AG09309 (cell line): ENCODE measurements at places on chromosomes 12 and 14.

- DNase-seq: no peak
Measured at GRCh38 chr14:33279865-33280264, 341.2 kb downstream of the NPAS3 start.

DNA sequence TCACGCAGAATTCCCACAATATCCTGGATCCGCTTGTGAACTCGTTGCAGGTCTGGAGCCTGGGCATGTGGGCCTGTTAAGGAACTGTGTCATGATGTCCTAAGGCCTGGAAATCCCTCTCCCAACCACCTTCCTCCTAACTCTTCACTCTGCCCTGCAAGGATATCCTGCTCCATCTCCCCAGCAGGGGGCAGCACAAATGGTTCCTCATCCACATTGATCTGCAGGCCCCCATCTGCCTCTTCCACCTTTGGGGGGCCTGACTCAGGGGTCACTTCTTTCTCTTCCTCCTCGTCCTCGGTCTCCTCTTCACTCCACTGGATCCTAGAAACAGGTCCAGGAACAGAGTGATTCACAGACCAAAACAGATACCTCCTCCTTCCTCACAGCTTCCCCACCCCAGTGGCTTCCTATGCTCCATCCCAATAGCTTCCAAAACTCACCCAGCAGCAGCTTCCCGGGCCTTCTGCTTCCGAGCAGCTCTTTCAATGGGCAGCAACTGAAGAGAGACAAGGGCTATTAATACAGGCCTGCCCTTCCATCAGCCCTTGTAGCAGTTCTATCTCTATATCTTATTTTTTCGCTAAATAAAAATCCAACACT, 4.5 kb downstream of the NOP2 start:
- no peak for DNase-seq

- no peak for DNase-seq
Measured at GRCh38 chr12:118560733-118561132, 184.4 kb downstream of the SUDS3 start.

DNA sequence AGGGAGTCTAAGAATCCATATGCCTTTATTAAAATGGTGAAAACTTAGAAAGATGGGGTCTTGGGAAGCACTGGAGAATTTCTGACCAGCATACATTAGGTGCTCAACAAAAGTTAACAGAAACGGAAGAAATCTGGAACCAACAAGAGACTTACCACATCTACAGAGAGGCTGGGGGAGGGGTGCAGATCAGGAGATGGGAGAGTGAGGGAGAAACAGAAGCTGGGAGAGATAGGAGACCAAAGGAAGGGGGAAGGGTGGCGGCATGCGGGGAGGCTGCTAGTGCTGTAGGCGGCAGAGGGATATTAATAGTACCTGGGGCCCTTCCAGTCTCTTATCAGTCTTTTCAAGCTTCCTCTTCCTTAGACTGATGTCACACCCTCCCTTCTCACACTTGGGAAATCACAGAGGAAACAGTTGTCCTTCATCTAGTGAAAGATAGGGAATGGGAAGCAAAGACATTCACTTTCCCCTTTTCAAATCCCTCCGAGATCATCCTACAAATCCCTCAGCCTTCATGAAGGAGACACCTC, 18.1 kb downstream of the ZBTB39 start:
- no peak for DNase-seq
